CD4-positive, alpha-beta T cell treated with Interleukin-1 beta for 1 hour (primary cell): ENCODE measurements at places on chromosomes 5 and 9.

GRCh38 chr5:95941756-95942155, 19.9 kb downstream of the ELL2 start:
- no peak for DNase-seq

GRCh38 chr5:9712506-9712905, 82.4 kb upstream of the TAS2R1 start:
- DNase-seq: no peak

DNA sequence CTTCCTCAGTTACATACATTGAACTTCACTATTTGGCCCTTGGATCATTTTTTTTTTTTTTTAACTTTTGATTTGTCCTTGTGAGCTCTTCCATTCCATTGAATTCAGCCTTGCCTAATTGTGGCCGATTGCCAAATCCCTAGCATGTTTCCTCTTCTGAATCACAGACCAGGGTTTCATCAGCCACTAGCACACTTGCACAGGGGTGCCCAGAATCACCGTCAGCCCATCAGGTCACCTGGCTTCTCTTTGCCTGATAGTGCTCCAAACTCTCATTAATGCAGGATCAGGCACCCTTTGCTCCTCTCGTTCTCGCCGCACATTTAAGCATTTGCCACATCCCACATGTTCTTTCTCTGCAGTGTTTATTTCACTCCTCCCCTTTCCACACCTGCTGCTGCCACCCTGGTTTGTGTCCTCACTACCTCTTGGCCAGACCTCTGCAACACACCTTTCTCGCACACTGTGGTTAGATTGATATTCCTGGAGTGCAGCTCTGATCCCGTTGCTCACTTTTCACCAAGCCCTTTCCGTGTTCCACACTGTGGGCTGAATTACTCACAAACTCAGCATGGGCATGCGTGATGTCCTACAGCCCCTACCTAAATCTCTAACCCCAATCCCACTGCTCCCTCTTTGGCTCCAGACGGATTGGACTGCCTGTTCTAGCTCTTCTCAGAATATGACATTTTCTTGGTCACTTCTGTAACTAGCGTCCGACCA, 9.8 kb downstream of the PIK3R1 start:
- peak; percentile 32 for DNase-seq

GRCh38 chr9:121201045-121201737, 478 bp downstream of the RAB14 start:
- peak; percentile 57 for DNase-seq

DNA sequence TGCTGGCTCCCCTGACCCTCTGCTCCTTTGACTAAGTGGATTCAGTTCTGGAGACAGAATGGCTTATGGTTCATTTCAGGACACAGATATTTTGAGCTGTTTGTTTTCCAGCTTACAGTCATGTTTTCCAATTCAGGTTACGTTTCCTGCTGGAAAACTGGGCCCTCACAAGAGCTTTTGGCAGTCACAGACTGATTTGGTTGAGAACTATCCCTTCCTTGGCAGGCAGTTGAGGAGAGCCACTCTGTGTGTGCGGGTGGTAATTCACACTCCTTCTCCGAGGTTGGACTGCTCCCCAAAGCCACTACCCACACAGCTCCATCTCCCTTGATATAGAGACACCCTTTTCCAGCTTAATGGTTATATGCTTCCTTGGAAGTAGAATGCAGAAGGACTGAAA, 534.5 kb downstream of the TMEM38B start:
- no peak for DNase-seq

DNA sequence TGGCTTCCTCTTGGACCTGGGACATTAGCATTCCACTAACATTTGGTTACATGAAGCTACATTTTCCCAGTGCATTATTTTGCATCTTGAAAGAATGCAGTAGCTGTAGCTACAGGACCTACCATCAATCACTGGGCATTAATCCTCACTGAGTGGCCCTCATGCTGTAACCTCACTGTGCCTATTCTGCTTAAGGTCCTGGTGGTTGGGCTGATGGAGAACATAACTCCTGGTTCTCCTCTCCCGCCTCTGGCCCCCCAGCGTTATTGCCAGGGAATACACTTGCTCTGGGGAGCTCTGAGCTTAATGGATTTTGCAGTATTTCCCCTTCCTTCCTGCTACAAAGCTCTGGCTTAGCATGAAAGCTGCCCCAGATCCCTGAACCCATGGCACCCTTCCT, 111.5 kb upstream of the EQTN start:
- no peak for DNase-seq

GRCh38 chr9:104843644-104844240, 79.8 kb downstream of the NIPSNAP3B start:
- DNase-seq: no peak

GRCh38 chr5:172870291-172870714, 36.3 kb downstream of the ERGIC1 start:
- DNase-seq: peak; percentile 38

DNA sequence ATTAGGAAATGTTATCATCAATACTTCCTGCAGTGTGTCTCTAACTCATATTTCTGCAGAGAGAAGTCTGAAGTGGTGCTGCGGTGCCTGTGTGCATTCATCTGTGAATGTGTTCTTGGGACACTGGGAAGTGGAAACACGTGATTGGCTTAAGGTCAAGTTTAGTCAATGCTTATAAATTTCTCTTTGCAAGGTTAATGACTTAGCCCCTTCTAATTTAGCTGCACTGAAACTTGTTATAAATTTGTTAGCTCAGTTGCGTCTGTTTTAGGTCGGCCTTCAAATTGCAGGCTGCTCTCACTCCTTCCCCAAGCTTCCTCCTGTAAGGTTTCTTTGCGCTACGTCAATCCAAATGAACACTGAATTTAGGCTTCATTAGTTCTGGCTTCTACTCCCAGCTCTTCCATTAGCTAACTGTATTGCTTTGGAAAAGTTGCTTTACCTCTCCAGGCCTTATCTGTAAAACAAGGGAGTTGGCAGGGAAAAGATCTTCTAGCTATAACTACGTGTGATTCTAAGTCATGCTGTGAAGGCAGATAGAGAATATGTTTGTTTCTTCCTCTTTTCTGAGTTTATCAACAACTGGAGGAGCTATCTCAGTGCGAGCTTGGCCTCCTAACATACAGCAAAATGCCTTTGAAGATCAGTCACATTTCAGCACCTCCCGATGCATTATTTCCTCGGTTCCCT, 341.8 kb downstream of the NFIB start:
- DNase-seq: no peak

DNA sequence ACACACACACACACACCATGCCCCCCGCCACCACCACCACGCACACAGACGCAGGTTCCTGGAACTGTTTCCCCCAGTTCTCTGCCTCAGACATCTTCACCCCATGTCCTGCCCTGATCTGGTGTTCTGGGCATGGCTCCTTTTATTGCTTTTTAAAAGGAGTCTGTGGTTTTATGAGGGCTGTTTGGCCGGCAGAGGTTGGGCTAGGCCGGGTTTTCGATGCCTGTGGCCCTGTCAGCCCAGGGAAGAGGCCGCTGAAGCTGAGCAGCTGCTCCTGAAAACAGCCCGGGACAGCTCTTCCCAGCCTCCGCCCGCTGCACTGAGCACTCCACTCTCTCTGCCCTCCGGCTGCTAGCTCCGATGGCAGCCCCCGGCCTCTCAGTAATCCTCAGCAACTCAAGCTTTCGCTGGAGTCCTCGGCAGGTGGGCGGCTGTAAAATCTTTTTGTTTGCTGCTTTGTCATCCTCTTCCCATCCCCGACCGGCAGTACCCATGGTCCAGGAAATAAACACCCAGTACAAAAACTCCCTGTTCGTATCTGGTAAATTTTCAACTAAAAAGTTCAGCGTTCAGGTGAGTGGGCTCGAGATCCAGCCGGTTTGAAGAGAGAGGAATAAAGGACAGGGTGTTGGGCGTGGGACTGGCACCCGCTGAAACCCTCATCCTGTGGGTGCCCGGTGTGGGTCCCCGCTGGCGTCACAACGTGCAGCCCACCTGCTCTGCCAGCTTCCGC, 103.0 kb upstream of the ERCC6L2 start:
- peak; percentile 5 for DNase-seq

GRCh38 chr5:142057697-142058056, 44.9 kb upstream of the GNPDA1 start:
- DNase-seq: no peak

GRCh38 chr9:105686936-105687335, 7.4 kb upstream of the TMEM38B start:
- DNase-seq: no peak

DNA sequence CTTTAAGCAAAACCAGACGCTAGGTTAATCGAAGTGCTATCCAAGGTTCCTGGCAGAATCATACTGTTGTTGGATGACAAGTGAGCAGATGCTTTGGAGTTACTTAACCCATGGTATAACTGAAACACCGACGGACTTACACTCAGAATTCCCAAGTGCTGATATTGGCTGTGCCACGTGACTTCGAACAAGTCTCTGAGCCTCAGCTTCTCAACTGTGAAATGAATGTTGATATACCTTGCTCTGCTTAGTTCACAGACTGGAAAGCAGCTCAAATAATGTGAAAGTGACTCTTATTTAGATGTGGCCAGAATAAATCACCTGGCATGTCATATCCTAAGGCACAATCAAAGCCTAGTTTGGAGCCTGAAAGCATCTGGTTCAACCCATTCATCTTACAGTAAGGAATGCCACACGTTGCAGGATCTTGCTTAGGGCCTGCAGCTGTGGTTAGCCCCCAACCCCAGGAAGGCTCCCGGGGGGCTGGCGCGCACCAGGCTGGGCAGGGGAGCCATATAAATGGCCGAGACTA, 759 bp downstream of the GEMIN5 start:
- DNase-seq: no peak

DNA sequence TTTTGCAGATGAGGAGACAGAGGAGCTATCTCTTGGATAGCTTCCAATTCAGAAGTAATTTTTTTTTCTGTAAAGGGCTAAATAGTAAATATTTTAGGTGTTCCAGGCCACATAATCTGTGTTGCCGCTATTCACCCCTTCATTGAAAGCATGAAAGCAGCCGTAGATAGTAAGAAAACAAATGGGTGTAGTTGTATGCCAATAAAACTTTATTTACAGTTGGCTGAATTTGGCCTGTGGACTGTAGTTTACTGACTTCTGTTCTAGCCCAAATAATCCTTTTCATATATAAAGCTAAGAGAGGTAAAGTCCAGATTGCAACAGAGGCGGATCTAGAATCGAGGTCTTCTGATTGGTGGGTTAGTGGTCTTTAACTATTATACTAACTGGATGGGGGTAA, 128.9 kb downstream of the SLF1 start:
- no peak for DNase-seq

DNA sequence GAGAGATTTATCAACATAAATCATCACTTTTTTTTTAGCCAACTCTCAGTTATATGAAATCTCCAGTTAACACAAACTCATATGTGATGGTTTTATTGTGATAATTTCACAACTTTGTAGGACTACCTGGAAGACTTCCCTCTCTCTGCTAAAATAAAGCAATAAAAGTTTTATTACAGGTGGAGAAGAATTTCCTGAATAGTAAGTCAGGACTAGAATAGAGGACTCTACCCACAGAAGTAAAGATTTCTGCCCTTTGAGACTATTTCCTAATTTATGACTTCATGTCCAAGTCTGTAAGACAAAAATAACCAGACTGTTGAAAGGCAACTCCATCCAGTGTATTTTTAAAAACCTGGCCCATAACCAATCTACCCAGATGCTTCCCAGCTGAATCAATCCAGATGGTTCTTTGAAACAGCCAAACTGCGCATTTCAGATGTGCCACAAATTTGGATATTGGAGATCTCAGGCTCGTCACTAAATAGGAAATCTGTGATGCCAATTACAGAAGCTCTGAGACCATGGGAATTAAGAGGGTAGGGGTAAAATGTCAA, 234.0 kb upstream of the NMUR2 start:
- no peak for DNase-seq

GRCh38 chr9:133638711-133639110, 2.5 kb downstream of the DBH start:
- no peak for DNase-seq

DNA sequence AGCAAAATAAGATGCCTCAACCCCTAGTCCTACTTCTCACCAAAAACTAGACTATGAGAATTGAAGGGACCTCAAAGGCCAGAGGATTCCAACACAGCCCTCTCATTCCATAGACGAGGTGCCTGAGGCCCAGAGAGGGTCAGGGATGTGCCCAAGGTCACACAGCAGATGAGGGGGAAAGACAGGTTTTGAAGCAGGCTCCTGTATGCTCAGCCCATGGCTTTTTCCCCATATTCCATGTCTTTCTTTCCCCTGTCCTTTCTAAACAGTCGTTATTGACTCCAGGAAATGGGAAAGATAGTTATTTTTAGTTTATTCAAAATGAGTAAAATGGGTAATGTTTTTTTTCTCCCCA, 61.2 kb upstream of the COL15A1 start:
- DNase-seq: no peak

- no peak for DNase-seq
These were observed 119.9 kb downstream of the PAX5 start for GRCh38 chr9:36914212-36914577.

DNA sequence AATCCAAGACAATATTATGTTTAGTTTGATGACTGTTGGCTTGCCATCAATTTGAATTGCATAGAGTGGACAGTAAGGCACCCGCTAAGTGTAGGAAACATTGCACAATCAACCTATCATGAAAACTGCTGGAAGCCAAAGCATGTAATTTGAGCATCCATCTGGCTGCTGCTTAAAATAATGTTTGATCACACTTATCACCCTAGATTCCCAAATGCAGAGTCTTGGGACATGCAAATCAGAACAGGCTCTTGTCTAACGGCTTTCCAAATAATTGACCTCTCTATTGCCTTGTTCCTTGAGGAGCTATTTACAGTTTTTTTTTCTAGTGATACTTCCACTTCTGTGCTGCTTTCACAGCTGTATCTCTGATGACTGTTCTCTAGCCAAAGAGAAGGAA, 342.1 kb downstream of the PRR16 start:
- DNase-seq: no peak

DNA sequence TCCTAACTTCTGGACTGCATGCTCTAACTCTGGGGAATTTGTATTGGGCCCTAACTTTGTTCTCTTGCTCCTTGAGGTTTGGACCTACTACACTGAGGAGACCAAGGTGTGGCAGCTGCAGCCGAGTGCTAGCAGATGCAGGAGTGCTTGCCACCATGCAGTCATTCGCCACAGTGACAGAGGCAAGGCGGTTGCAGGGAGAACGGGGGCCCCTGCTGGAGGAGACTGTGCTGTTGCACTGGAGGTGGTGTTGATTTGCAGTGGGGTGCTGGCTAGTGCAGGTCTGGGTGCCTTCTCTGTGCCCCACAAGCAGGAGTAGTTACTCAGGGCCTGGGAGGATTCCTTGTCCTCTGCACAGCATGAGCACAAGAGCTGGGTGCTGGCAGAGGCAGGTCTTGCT, 22.4 kb upstream of the DIRAS2 start:
- no peak for DNase-seq

- no peak for DNase-seq
These were observed 270.6 kb downstream of the MLLT3 start for GRCh38 chr9:20351715-20352114.

DNA sequence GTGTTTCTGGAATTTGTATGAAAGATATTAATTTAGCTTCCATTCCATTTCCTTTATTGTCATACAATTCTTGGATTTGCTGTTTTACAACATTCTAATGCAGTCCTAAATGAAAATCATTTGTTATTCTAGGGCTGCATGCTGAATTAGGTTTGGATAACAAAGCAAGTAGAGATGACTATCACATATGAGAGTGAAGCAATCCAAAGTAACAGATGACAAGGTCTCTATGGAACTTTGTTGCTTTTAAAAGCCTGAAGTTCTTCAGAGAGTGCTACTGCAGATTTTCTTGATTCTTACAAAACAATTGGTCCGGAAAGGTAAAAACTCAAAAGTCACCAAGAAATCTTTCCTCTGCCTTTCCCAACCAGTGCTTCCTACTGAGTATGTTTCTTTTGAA, 56.9 kb upstream of the VCAN start:
- DNase-seq: no peak
